Stimulated activated CD4-positive, alpha-beta T cell treated with anti-CD3 and anti-CD28 coated beads, Interleukin-4, amount 100 ng/mL, for 24 hours (primary cell): ENCODE measurements at places on chromosomes 12 and 14.

DNA sequence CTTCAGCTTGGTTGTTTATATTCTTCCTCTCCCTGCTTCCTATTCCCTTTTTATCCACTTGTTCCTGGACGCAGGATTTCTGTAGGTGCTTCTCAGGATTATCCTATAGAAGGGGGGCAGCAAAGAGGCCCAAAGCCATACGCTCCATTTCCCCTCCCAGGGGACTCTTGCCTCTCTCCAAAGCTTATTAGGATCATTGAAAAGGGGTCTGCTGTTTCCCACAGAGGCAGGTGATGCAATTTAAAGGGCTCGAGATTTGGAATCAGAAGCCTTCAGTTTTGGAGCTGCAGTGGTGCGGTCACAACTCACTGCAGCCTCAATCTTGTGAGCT lies 31.5 kb upstream of the SYNDIG1L start:
- DNase-seq = no peak

DNA sequence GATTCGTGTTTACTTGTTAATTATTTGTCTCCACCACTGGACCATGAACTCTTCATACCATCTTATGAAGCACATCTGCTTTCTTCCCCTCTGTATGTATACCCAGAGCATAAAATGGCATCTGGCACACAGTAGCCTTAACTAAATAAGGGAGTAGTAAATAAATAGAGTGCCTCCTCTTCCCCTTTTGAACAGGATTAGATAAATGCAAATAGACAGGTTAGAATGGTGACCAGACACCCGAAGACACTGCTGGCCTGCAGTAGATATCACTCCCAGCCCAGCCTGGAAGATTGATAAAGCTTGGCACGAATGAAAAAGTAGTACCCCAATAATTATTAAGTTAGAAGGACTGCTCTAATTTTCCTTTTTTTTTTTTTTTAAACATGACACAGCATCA lies 6.9 kb downstream of the GALNT4 start:
- no peak for DNase-seq

GRCh38 chr12:131758016-131758739 lies 47.3 kb downstream of the SFSWAP start:
- DNase-seq = no peak

DNA sequence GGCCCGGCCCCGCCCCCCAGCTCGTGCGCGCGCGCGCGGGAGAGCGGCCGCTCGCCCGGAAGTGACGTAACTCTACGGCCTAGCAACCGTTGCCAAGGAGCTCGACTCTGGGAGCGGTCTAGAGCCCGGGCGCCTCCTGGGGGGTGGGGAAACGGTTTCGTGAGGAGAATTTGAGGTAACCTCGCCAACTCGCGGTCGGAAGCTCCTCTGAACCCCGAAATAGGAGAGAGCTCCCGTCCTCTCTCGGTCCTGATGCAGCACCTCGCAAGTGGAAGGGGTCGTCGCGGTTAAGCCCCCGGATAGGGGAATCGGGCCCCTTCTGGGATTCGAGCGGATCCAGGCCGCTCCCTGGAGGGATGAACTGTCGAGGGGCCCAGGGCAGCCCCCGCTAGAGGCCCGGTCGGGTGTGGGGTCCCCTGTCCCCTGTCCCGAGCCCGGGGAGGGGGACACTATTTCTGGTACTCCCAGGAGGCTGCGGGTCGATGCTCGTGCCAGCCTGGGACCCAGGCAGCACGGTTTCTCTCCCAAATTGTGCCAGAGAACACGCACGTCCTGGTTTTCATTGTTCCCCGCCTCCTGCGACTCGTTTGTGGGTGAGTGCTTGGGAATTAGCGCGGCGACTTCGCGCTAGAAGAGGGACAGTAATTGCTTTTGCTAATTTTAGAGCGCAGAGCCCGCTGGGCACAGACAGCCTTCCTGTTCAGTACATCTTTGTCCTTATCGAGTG lies at the start of gene IFT81:
Gene IFT81, plus strand, starts transcription at position 89 of the 727 bp plus-strand sequence. CDS start 3,024 bp downstream, outside the sequence.
- DNase-seq = peak; percentile 95

DNA sequence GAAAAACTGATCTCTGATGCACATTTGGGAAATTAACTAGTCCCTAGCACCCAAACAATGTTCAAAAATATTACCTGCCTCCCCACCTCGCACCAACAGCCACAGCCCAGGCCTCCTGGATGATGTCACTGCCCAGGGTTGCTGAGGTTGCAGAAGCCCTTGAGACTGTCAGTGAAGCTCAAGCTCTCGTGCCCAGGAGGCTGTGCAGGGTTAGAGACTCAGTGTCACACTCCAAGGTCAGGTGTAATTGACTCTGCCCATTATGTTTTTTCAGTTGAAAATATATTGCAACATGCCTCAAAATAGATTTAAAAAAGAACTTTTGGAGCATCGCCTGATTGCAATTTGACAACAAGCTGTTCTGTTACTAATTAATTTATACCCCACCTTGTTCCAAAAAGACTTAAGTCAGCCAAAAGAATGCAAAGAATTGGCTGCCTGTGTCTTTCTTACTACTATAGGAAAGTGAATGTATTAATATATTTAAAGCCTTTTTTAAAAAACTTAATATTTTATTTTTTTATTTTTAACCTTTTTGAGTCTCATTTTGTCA lies 72.3 kb downstream of the CMAS start:
- DNase-seq = no peak
